ENCODE measurements at places on chromosomes 1 and 21.

GRCh38 chr1:198747127-198747526 lies 108.3 kb downstream of the PTPRC start:
- DNase-seq = no peak

DNA sequence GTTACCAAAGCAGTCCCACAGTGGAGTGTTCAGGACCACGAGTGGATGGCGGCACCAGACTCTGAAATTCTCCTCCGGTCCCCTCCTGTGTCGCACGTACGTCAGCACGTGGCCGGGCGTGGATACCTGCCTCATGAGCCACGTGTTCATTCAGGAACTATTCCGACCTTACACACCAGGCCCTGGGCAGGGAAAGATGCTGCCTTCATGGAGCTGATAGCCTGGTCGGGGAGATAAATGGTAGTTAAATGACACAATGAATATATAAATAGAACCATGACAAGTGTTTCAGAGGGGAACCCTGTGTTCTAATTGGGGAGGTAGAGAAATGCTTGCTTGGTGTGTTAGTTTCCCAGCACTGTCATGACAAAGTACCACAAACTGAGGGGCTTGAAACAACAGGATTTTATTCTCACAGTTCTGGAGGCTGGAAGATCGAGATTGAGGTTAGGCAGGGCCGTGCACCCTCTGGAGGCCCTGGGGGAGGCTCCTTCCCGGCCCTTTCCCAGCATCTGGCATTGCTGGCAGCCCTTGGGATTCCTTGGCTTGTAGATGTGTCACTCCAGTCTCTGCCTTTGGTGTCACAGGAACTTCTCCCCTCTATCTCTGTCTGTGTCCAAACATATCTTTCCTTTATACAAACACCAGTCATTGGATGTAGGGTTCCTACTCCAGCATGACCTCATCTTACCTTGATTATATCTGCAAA lies 28.9 kb upstream of the GPR137B start:
- DNase-seq = no peak

DNA sequence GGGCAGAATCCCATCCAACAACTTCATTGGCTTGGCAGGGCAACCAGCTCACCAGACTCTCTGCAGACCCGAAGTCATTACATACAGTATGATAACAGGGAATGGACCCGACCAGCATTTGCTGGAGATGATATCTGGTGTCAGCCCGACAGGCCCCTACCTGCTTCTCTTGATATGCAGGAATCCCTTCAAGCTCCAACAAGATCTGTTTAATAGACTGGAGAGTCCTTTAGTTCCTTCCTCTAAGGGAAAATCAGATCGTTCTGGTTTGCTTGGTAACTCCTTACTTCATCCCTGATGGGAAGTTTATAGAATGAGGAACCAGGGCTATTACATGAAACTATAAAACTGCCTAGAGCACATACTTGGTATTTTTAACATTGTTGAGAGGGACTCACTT lies 61.2 kb downstream of the EDARADD start:
- no peak for DNase-seq

DNA sequence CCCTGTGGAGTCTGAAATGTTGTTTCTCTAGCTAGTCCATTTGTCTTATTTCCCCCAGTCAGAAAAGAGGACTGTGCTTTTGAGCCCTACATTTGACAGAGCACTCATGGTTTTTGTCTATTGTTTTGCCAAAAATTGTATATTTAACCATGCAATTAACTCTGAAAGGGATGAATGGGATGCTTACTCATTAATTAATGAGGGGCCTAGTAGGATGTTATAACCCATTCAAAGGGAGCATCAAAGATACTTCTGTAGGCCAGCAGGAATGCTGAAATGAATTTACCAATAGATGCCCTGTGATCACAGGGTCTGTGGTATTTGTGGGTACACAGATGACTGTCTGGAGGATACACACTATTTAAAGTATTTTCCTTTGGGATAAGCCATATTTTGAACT lies 147.7 kb downstream of the FCRL5 start:
- no peak for DNase-seq

DNA sequence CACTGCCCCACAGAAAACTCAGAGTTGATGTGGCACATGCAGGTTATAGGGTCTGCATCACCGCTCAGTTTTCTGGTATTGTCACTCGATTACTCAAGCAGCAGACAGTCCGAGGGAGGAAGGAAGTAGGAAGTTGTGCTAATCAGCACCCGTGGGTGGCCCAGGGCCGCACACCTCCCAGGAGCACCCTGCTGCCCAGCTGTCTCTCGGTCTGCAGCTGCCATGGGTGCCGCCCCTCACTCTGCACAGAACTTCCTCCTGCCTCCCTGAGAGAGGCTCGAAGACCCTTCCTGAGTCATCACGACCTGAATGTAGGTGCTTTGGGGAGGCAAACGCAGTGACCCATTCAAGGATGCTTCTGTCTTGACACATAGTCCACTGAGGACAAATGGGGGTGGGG lies 4.2 kb upstream of the TFF3 start:
- DNase-seq = no peak

DNA sequence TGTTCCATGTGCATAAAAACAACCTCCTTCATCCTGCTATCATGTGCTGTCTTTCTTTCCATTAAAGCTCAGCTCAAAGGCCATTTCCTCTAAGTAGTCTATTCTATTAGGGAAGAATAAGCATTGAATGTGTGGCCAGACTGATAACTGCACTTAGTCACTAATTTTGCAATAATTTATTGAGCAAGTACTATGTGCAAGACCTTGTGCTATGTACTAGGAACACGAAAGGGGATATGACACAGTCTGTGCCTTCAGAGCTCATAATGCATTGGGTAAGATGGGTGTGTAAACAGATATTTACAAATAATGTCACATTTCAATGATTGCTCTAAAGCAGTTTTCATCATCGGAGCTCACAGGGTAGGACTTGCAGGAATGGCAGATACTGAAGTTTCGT lies 54.2 kb downstream of the NMNAT2 start:
- DNase-seq = no peak

- DNase-seq = no peak
Measured at GRCh38 chr21:26047279-26047967, 123.1 kb downstream of the APP start.

- DNase-seq = no peak
Measured at GRCh38 chr1:9143250-9143649, 14.3 kb upstream of the GPR157 start.

DNA sequence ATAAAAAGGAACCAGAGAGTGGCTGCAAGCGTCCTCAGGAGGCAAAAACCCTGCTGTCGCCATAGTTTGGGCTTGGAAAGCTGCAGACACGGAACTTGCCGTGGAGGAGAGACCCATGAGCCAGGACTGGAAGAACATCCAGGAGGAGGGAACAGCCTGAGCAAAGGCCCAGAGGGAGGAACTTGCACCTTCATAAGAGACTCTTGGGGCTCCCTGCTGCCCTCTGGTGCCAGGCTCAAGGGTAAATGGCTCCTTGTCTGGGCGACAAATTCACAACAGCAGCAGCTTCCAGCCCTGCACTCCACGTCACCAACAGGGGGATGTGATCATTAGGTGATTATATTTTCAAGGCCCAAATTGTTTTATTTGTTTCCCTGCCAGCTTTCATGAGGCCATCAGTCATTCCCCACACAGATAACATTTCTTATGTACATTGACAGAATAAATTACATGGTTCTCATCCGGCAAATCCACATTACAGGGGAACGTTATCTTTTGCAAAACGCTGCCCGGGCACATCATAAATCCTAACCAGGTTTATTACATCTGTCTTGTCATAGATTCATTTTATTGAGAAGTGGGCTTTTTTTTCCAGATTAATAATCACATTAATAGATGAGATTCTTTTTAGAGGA lies 143.0 kb upstream of the GRIK3 start:
- DNase-seq = no peak

DNA sequence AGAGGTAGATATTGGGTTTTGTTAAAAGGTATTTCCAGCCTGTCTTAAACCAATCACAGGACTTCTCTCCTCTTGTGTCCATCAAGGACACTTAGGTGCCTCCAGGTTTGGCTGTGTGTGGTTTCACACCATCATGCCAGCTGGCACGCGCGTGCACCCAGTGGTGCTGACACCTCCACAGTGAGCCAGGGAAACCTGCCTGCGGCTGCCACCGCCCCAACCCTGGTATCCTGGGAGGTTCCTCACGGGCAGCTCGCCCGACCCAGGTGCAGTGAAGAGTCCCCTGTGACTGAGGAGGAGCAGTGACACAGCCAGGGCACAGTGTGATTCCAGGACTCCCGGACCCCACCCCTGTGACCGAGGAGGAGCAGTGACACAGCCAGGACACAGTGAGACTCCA lies 13.2 kb upstream of the COL6A2 start:
- no peak for DNase-seq

DNA sequence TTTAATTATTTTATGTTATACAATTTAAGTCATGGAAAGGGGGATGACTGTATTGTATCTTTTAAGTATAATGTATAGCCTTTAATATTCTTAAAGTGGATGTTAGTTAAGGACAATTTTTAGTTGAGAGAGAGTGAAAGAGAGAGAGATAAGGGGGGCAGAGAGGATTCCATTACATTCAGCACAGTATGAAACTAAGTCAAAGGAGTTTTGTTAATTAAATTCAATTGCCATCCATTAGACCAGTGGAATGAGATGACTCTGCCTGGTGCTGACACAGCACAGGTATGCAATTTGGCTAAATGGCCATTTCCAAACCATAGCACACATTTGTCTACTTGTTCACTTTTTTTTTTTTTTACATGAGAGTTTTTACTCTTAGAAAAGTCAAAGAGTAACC lies 27.5 kb downstream of the NFIA start:
- no peak for DNase-seq

DNA sequence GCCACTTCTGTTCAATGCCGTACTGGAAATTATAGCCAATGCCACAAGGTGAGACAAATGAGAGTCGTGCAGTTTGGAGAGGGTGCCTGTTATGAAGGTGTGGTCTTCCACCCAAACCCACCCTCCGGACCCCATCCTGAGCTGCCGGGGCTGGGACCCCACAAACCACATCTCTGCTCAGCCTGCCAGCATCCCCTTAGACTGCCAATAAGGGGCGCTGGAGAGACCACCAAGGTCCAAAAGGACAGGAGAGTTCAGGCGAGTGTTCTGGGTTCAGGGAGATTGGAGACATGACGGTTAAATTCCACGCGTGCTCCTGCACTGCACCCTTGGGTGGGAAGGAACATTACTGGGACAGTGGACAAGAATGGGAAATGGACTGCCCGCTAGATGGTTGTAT lies 48.7 kb upstream of the COL18A1 start:
- DNase-seq = no peak

- peak; percentile 40 for DNase-seq
Measured at GRCh38 chr1:160997323-160998038, 23.5 kb downstream of the F11R start.

DNA sequence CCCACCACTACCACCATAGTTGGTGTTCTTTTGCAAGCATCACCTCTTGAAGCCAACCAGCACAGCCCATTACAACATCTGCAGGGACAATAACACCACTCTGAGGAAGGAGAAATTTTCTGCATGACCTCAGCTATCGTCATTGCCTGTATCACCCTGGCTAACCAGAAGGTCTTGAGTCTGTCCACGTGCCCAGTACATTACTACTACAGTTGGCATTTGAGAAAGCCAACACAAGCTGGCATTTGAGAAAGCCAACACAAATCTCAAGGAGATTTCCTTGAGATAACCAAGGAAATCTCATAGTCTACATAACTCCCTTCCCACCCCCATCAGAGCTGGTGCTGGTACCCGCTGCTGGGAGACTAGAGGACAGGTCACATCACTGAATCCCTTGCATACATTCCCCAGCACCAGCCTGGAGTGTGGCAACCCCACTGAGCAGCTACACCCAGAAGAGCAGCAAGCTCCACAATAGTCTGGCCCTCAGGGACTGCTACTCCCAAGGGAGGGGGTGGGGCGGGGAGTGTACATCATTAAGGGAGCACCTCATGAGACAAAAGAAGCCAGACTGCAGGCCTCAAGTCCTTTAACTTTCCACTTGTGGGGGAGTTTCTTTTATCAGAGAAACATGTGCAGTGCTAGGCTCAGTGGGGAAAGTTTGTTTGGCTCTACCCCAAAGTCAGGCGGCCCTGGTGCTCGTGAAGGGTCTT lies 46.0 kb upstream of the GUCA2A start:
- DNase-seq = no peak

GRCh38 chr1:145961425-145962156 lies 2.8 kb downstream of the ANKRD34A start:
- peak; percentile 68 for DNase-seq

DNA sequence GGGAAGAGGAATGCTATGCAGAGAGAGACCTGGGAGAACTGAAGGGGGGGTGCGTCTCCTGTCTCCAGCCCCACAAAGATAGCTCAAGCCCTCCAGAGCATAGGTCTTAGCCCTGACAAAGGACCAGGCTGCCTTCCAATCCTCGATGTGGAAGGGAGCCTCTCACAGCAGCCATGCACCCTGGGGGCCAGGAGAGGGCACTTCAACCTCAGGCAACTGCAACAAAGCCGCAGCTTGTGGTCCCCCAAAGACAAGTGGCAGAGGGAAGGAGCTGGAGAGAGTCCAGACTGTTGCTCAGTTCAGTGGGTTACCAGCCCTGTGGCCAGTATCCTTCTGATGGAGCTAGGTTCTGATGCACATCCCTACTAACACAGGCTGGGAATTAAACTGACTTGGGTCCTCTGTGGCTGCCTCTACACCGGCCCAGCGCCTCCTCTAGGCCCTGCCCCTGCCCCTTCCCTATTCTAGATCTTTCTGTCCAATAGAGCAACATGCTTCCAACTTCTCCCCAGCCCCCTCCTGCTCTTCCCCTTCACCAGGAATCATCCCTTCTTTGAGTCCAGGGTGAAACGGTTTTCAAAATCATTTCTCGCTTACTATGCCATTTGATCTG lies 100.7 kb upstream of the SPATA6 start:
- DNase-seq = no peak

Measured in naive thymus-derived CD4-positive, alpha-beta T cell (primary cell).